HS-5 (cell line): ENCODE measurements at places on chromosomes 11 and 22.

DNA sequence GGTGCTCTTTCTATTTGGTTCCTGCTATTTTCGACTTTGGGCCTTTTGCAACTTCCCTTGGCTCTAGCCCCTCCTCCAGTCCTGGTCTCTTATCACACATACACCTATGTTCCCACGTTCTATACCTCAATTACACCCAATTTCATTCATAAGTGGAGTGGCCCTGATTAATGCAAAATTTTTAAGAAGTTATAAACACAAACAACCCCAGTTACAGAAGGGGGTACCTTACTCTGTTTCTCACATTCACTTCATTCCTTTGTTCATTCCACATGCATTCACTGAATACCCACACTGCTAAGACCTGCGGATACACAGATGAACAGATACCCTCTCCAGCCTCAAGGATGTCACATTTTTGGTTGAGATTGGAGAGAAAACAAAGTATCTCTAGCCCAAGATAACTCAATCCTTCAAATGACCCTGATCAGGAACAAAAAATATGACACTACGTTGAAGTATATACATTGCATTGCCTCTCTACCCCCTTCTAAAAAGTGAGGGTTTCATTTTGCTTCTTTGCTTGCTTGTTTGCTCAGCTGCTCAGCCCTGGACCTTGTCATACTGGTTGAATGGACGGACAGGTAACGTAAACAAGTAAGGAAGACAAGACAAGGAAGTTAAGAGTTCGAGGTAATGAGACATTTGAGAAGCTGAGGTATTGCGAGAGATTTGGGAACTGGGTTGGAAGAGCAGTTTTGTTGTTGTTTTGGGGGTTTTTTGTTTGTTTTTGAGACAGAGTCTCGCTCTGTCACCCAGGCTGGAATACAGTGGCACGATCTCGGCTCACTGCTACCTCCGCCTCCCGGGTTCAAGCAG is 3.6 kb upstream of the VPS37C start:
- no peak for DNase-seq

- no peak for DNase-seq
These were observed 340.7 kb downstream of the LARGE1 start for GRCh38 chr22:33579448-33580093.

GRCh38 chr22:27475548-27475897 is 326.0 kb downstream of the MN1 start:
- no peak for DNase-seq

- DNase-seq = no peak
These were observed 10.0 kb downstream of the SHANK2 start for GRCh38 chr11:71242391-71242790.

DNA sequence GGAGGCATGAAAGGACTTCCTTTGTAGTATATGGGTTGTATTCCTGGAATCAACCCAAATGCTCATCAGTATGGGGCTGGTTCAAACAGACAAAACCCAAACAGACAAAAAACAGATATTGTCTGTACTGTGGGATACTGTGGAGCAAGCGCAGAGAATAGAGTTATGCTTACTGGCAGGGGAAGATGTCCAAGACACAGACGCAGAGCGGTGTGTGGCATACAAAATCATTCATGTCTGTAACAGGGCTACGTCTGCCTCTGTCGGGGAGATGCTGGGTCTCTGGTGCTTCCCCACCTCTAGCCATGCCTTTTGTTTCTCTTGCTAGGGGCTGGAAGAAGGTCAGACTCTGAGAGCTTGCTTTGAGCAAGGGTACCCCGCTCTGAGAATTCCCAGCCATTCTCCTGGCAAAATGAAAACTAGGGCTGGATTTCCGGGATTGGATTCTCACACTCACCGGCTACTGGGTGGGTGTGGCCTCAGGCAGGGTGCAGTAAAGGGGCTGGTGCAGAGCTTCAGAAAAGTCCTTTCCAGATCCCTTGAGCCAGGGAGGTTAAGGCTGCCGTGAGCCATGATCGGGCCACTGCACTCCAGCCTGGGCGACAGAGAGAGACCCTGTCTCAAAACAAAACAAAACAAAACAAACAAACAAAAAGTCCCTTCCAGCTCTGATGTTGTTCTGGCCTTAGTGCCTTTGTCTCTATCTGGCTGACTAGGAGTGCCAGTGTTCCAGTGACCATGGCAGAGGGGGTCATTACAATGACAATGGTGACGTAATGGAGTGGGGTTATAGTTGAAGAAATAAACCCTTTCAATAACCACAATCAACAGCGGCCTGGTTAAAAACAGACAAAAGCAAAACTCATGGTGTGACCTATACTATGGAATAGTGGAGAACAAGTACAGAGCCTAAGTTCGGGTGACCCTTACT is 2.9 kb upstream of the ABCC8 start:
- no peak for DNase-seq

DNA sequence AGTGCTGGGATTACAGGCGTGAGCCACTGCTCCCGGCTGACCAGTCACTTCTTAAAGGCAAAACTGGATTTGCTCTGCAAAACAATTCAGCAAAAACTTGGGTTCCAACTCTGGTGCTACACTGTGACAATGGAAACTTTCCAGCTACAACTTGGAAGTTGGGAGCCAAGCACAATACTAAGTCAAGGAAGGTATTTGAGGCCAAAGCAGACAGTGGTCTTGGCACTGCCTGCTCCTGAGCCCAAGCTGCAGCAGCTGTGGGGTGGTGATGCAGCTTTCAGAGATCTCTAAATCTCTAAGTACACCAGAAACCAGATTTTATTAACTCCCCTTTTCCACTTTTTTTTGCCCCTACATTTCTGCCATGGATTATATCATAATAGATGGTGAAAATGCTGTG is 17.5 kb downstream of the ADM start:
- DNase-seq = no peak

DNA sequence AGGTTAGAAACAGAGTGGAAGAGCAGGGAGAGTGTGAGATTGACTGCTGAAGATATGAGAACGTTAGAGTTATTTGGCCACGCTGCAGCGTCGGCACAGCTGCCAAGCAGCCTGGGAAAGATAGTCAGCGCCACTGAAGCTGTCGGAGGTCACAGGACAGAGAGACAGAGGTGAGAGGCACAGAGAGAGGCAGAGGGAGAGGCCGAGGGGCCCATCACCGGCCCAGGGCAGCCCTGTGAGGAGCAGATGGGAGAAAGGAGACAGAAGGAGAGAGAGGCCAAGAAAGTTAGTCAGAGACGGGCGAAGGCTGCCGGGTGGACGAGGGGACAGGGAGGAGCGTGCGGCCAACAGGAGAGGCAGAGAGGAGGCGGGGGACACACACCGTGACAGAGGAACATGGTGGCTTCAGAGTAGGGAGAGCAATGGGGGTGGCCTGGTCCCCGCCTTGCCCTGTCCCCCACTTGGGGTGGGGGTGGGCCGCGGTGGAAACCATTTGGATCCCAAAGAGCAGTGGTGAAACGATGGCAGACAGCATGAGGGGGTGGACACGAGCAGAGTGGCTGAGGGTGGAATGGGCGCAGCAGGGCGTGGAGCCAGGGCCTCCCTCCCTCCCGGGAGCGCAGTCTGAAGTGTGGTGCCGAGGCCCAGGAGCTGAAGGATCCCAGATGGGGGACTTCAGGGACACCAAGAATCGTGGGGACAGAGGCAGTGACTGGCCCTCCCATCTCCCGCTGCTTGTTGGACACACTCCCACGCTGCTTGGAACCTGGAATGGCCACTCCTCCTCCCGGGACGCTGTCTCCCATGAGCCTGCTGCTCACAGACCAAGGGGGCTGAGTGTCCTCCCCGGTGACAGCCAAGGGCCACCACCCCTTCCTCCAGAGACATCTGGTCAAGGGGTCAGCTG is 26.6 kb downstream of the LRRC10B start:
- no peak for DNase-seq

DNA sequence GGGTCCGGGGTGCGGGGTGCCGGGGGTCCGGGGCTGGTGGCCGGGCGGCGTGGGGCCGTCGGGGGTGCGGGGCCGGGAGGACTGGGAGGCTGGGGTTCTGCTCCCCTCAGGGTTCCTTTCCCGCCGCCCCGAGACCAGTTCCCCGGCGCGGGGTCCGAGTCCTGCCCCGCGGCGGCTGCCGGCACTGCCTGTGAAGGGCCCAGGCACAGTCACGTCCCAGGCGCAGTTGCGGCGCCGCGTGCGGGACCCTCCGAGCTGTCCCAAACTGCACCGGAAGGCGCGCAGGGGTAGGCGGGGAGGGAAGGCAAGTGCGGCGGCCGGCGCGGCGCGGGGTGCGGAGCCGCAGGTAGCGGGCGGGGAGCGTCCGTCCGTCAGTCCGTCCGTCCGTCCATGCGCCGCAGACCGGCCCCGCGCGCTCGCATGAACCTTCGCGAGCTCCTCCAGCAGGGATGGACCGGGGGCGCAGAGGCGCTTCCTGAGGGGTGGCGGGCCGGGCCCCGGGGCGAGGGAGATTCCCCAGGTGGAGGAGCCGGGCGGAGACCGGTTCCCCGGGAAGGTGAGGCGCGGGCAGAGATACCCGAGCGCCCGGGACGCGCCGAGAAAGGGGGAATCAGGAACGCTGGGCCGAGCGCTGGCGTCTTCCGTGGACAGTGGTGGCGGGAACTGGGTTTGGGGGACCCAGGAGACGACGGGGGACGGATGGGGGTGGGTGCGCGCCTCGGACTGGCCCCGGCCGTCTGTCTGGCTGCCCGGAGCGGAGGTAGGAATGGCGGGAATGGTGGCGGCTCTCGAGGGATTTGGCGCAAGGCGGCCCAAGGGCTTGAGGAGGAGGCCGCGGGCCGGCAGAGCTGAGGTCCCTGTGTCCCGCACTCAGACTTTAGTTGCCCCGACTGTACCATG is 3.1 kb upstream of the ADORA2A start:
- no peak for DNase-seq

GRCh38 chr11:10617551-10617950 is 49.1 kb upstream of the LYVE1 start:
- DNase-seq = no peak

- no peak for DNase-seq
These were observed 86.6 kb upstream of the GRIK4 start for GRCh38 chr11:120424970-120425332.
